Neural crest cell (in vitro differentiated cells): ENCODE measurements at places on chromosomes 4 and X. TPM values are rescaled to one million over a fixed set of nuclear protein-coding genes. Genes with fewer than 3 reads are reported as not detected.

The MAGEC3 gene
- not detected in 2 replicates for total RNA-seq

The XK gene
- total RNA-seq: 0.12 and 0.20 TPM in 2 replicates

DNA sequence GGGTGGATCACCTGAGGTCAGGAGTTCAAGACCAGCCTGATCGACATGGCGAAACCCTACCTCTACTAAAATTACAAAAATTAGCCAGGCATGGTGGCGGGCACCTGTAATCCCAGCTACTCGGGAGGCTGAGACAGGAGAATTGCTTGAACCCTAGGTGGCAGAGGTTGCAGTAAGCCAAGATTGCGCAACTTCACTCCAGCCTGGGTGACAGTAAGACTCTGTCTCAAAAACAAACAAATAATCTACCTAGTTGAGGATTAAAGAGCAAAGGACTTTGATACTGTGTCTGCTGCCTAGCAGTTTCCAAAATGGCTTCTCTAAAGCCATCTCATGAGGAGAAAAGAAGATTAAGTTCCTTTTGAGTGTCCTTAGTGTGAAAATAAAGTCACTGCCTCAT, 37.8 kb downstream of the SMS start:
- H3K4me1 ChIP-seq: peaks cover 7% of the 10 kb centered on the region
- no peaks in the 10 kb centered on the region for H3K27me3 ChIP-seq
- no peak overlapping the region for H3K27ac ChIP-seq
- H3K4me3 ChIP-seq: no peak overlapping the region
- DNase-seq: no peak
- peaks cover 38% of the 10 kb centered on the region for H3K36me3 ChIP-seq

- no peak overlapping the region for H3K27ac ChIP-seq
- no peak overlapping the region for H3K4me3 ChIP-seq
- no peaks in the 10 kb centered on the region for H3K27me3 ChIP-seq
- no peak for DNase-seq
- peaks cover 4% of the 10 kb centered on the region for H3K4me1 ChIP-seq
Measured at GRCh38 chr4:185500576-185500975, 29.0 kb upstream of the CCDC110 start.

- no peak for DNase-seq
- H3K4me3 ChIP-seq: no peak overlapping the region
- no peaks in the 10 kb centered on the region for H3K27me3 ChIP-seq
- peaks cover 19% of the 10 kb centered on the region for H3K36me3 ChIP-seq
- H3K4me1 ChIP-seq: no peaks in the 10 kb centered on the region
Measured at GRCh38 chr4:78809295-78809694, 33.1 kb downstream of the BMP2K start.

GRCh38 chr4:4734425-4734824, 125.0 kb upstream of the MSX1 start:
- no peaks in the 10 kb centered on the region for H3K36me3 ChIP-seq
- H3K27me3 ChIP-seq: no peaks in the 10 kb centered on the region
- no peak overlapping the region for H3K27ac ChIP-seq
- H3K4me3 ChIP-seq: no peak overlapping the region

GRCh38 chr4:102981005-102981404, 38.5 kb downstream of the SLC9B1 start:
- no peaks in the 10 kb centered on the region for H3K36me3 ChIP-seq
- DNase-seq: no peak
- no peaks in the 10 kb centered on the region for H3K4me1 ChIP-seq

DNA sequence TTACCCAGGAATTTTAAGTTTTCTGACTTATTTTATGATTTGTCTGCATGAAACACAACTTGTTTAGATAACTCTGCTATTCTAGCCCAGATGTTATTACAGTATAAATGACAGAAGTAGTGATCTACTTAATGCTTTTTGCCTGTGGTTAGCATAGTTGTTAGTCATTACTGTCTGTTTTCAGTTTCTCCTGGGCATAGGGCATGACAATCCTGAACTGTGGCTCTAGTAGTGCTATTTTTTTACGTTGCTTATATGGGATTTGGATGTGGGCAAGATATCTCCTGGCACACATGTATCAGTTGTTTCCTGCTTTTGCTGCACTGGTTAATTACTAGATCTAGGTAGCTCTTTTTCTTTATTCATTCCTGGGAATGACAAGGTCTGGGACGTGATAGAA, 1005.8 kb downstream of the PCDH18 start:
- no peaks in the 10 kb centered on the region for H3K27me3 ChIP-seq
- DNase-seq: no peak
- no peaks in the 10 kb centered on the region for H3K36me3 ChIP-seq
- H3K27ac ChIP-seq: no peak overlapping the region
